Fibroblast of villous mesenchyme (primary cell): ENCODE measurements at places on chromosomes 7 and 10. TPM values are rescaled to one million over a fixed set of nuclear protein-coding genes. Genes with fewer than 3 reads are reported as not detected.

DNA sequence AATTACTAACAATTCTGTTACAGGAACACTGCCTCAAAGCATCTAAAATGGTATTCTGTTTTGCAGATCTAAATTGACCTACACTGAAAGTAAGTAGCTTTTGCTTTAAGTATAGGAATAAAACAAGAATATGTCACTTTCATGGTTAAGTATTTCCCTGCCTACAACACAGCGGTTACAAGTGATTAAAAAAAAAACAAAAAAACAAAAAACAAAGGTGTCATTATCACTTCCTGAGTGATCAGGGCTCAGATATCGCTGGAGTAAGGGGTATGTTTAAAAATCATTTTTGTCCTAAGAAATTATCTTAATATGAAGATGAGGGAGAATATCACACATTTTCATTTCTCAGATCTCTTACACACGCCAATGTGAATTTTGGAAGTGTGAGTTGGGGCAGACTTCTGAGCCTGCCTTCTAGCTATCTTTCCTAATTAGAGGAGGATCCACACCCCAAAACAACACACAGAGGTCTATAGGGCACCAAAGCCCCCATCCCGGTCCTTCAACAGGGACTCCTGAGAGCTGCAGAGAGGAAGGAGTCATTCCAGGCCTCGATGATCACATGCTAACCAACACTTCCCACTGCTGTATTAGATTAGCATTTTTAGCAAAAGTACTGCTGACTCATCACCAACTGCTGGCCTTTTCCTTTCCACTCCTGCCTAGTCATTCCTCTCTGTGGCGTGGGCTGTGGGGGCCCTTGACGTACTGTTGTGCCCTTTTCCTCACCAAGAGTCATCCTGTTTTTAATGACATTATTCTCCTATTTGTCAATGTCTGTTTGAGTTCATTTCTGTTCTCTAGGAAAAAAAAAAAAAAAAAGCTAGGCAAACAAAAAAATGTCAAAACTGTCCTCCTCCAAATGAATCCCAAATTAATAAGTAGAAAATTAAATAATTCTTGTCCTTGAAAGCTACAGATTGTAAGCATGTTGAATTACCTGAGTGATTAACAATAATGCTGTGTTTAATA, 31.2 kb downstream of the PRTFDC1 start:
- peak; percentile 96 for DNase-seq

- peak; percentile 61 for DNase-seq
These were observed 6.5 kb downstream of the AKR1B1 start for GRCh38 chr7:134452419-134452838.

DNA sequence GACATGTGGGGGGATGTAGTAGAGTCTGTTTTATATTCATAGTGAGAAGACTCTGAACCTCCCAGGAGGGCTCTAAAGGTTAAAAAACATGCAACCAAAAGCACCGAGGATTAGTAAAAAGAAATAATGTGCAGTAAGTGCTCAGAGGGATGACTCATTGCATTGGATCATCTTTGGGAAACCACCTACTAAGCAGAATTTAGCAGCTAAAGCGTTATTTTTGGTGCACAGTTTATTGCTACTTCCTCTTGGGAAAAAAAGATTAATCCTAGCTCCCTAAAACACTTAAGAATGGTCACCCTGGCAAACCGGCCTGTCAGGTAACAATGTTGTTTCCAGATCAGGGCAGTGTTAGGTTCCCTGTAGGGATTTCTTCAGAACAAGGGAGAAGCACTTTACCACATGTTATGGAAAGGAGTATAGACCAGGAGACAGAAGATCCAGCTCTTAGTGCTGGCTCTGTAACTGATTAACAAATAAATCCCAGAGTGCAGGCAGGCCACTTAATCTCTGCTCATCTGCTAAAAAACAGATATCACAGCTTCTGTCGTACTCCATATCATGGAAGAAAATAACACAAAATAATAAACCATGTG, 44.8 kb upstream of the FAM133B start:
- DNase-seq: peak; percentile 86

DNA sequence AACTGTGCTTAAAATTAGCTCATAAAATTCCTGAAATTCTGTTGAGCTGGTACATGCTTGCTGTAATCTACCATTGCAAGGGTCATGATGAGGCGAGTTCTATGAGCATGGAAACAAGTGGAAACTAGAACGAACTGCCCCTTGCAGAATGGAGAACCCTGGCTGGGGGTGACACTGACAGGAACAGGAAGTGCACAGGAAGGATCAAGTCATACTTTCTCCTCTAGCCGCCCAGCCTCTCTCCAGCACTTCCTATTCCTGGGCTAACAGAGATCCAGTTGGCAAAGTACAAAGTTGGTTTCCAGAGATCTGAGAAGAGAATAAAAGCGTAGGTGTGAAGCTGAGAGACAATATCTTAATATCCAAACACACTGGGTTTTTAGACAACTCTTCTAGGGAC, 414.2 kb upstream of the PODXL start:
- DNase-seq: no peak

DNA sequence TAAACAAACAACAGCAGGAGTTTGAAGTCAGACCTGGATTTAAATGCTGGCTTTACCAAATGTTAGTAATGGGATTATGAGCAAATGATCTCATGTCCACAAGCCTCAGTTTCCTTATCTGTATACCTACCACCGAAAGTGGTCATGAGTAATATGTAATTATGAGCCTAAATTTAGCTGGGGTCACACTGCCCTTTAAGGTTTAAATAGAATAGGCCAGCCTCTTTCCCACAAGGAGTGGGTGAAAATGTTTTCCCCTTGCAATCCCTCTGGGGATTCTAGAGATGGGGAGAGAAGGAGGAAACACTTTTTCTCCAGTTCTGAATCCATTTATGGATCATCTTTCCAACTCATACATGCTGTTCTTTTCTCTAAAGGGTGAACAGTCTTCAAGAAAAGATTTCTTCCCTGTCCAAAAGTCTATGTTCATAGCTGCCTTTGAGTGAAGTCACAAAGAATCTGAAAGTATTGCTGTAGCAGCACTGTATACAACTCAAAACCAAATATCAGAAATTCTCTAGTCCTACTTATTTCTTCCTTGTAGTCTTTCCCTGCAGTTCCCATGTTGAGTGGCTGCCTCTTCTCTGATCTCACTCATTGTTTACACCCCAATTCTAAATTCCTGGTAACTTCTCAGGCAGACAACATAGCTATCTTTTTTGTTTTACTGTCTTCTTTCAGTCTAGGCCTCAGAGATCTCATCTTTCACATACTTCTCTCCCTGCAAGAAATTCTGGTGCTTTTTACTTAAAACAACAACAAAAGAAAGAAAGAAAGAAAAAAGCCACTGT, 7.4 kb upstream of the TSPAN12 start:
- peak; percentile 30 for DNase-seq

- peak; percentile 23 for DNase-seq
These were observed 453.8 kb upstream of the ANKRD30A start for GRCh38 chr10:36671607-36672006.

DNA sequence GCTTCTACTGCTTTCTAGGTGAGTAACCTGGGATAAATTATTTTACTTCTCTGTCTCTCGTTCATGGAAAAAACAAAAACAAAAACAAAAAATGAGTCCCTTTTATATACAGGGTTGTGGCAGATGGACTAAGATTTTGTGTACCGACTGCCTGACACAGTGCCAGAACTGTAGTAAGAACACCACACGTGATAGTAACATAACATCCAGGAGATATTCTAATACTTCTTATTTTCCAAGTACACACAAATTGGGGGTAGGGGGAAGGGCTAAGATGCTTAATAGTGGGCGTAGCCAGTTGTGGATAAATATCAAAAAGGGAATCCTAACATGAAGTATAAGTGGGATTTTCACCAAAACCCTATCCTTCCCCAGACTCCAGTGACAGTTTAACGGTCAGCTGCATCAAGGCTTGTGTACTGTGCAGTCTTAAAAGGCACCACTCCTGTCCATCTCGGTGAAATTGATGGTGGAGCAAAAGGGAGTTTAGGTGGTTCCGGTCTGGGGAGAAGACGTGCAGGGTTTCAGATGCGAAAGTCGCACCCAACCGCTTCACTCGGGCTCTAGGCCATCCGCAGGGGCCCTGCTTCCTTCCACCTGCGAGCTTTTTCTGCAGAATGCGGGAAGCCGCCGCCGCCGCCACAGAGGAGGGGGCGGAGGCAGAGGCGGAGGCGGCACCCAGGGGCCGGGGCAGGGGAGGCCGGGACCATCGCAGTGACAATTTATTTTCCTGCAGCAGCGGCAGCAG, at the start of gene STAMBPL1:
STAMBPL1 (plus strand) TSS at position 712 of the 748 bp plus-strand sequence. CDS start 21,464 bp downstream, outside the sequence.
- DNase-seq: peak; percentile 42

GRCh38 chr10:2979306-2979705, 88.0 kb upstream of the PFKP start:
- DNase-seq: peak; percentile 41

- DNase-seq: no peak
These were observed 19.4 kb upstream of the ANTXRL start for GRCh38 chr10:46267132-46267985.

- DNase-seq: peak; percentile 79
These were observed 39.2 kb downstream of the ENO4 start for GRCh38 chr10:116888380-116889055.

- DNase-seq: peak; percentile 61
These were observed 2.3 kb downstream of the INPP5A start for GRCh38 chr10:132539894-132540293.

- peak; percentile 82 for DNase-seq
These were observed 4.0 kb upstream of the CFAP58 start for GRCh38 chr10:104349623-104350126.

- no peak for DNase-seq
These were observed 371.5 kb downstream of the TNS3 start for GRCh38 chr7:47210281-47210854.

DNA sequence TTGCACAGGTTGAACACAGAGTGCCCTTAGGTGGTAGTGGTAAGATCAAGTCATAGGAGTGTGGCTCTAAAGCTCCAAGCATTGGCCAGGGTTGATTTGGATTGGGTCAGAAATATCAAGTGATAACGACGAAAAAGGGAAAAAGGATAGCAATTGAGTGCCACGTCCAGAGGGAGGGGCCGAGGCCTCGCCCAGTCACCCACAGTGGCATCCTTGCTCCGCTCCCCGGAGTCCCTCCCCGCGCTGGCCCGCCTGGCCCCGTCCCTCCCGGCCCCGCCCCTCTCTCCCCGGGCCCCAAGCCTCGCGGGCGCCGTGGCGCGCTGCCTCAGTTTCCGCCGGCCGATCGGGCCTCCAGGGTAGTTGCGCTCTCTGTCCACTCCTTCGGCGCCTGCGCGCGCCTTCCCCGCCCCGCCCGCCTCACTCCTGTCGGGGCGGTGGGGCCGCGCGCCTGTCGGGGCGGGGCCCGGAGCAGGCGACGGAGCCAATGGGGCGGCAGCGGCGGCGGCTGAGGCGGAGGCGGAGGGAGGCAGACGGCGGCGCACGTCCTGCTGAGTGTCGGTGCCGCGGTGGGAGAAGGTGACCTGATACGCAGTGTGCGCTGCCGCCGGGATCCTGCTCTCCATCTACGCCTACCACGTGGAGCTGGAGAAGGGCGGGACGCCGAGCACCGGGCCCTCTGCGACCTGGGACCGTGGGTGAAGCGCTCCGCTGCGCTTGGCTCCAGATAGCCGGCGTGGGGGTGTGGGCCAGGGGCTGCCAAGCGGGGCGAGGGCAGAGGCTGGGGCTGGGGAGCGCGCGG, 209.1 kb upstream of the ZNF722 start:
- no peak for DNase-seq

GRCh38 chr7:155377838-155378579, 79.9 kb upstream of the EN2 start:
- DNase-seq: peak; percentile 32

DNA sequence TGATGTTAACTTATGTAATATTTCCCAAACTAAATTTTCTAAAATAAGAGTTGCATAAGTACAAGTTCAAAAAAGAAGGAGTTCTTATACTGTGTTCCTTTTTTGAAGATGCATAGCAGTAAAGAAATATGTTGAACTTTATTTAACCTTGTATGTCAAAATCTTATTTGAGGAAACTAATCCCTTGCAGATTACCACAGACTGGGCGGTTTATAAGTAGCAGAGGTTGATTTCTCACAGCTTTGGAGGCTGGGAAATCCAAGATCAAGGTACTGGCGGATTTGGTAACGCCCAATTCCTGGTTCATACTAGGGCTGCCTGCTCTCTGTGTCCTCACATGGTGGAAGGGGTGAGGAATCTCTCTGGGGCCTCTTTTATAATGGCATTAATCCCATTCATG, 68.5 kb downstream of the GNAT3 start:
- DNase-seq: peak; percentile 58

- peak; percentile 52 for DNase-seq
These were observed 23.9 kb downstream of the NUDCD3 start for GRCh38 chr7:44466300-44467216.

- DNase-seq: peak; percentile 89
These were observed 95.0 kb downstream of the VPS50 start for GRCh38 chr7:93327006-93327633.

DNA sequence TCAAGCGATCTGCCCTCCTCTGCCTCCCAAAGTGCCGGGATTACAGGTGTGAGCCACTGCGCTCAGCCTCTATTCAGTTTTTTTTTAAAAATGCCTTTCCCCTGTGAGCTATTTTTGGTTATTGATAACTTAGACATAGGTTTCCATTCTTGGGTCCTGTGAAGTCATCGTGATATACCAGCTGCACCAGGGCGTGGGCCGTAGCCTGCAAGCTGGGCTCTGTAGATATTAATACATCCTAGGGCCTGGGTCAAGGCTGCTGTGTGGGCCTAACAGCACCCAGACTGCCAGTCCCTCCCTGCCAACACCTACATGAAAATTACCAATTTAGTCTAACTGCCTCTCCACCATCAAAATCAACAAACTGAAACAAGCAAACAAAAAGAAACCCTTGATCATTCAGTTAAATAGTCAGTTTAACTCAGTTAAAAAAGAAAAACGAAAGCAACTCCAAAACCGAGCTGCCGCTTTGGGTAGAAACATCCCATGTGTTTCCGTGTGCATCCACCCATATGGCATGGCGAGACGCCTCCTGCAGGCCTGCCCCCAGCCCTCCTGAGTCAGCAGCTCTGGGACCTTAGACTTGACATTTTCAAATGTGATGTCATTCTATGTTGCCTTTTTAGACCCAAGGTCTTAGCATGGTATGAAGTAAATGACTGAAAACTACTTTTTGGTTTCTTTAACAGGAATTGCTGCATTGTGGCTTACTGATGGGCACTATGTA, 330.2 kb downstream of the GLRX3 start:
- no peak for DNase-seq

The SPOCK2 gene
- under 0.01 TPM in 1 of 2 replicates, not detected in the other for total RNA-seq

The ZNF212 gene
- total RNA-seq: 5.8 and 6.5 TPM in 2 replicates

The PRKCQ gene
- total RNA-seq: under 0.01 TPM in 2 replicates

The TRIM73 gene
- 0.64 and 0.86 TPM in 2 replicates for total RNA-seq

The GSTO2 gene
- total RNA-seq: 1.9 and 2.2 TPM in 2 replicates

The SLC26A5 gene
- not detected in 2 replicates for total RNA-seq

The KCNH2 gene
- 0.64 and 2.6 TPM in 2 replicates for total RNA-seq

The GIMAP2 gene
- total RNA-seq: under 0.01 and 2.6 TPM in 2 replicates

The RBP3 gene
- total RNA-seq: not detected in 2 replicates

The CAV2 gene
- 130 and 224 TPM in 2 replicates for total RNA-seq

The CPN1 gene
- not detected in 2 replicates for total RNA-seq

The PAOX gene
- total RNA-seq: 6.4 and 7.8 TPM in 2 replicates

The INSIG1 gene
- total RNA-seq: 389 and 403 TPM in 2 replicates
